ENCODE measurements at places on chromosomes 12 and 14.

- no peak for DNase-seq
Observed at GRCh38 chr12:89706986-89707702, 1.5 kb downstream of the ATP2B1 start.

DNA sequence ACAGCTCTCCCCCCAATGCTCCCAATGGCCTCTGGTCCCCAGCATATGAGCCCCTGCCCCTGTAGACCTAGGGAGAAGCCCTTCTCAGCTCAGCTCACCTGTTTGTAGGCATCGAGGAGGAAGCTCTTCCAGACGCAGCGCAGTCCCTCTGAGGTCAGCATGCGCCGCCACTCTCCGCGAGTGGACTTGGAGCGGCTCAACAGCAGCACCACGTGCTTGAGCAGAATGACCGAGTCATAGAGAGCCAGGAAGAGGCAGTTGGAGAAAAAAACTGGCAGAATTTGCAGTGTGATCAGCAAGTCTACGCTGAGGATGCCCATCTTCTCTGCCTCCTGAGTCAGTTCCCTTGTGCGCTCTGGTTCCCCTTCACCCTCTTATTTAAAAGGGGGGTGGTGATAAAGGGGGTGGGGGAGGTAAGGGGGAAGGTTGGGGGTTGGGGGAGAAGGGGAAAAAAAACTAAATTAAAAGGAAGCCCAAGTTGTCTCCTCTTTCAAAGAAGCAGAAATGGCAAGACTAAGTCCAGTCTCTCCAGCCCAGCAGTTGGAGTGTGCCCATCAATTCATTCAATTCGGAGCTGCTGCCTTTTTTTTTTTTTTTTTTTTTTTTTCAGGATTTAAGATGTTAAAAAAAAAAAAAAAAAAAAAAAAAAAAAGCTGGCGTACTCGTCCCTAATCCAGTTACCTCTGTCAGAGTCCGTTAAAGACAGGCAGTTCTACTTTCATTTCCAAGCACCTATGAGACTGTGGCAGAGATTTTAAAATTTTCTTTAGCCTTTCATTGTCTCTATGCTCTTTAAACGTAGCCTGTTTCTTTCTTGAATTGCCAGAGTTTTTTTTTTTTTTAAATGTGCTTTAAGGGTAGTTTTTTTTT, at the start of gene DIO2:
Gene DIO2 (minus strand): TSS at position 352 of the 870 bp plus-strand sequence. CDS start 32 bp downstream, at position 320.
- DNase-seq = no peak

GRCh38 chr14:72588521-72588920, 305.4 kb downstream of the DPF3 start:
- DNase-seq = no peak

GRCh38 chr12:116604178-116604895, 45.2 kb downstream of the MAP1LC3B2 start:
- no peak for DNase-seq

DNA sequence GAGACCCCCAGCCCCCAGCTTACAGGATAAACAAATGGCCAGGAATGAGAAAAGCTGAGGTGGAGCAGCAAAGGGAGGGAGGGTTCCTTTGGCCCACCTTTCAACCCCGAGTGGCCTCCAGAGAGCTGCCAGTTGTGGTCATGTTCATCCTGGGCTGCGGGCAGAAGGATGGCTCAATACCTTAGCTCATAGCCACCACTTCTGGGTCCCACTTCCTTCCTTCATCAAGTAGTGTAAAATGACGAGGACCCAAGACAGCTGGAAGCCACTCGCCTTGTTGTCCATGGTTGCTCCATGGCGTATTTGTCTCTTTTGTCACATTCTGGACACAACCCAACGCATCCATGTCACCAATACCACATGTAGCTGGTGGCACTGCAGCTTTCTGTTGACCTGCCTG, 24.2 kb downstream of the CRACR2A start:
- DNase-seq = no peak

Data from activated CD4-positive, CD25-positive, alpha-beta regulatory T cell treated with anti-CD3 and anti-CD28 coated beads, Interleukin-2, amount 50 U/mL, for 72 hours (primary cell).